Stimulated activated CD4-positive, alpha-beta T cell treated with anti-CD3 and anti-CD28 coated beads, TNF-alpha, amount 100 ng/mL, for 1 hour (primary cell): ENCODE measurements at places on chromosomes 6 and 20.

DNA sequence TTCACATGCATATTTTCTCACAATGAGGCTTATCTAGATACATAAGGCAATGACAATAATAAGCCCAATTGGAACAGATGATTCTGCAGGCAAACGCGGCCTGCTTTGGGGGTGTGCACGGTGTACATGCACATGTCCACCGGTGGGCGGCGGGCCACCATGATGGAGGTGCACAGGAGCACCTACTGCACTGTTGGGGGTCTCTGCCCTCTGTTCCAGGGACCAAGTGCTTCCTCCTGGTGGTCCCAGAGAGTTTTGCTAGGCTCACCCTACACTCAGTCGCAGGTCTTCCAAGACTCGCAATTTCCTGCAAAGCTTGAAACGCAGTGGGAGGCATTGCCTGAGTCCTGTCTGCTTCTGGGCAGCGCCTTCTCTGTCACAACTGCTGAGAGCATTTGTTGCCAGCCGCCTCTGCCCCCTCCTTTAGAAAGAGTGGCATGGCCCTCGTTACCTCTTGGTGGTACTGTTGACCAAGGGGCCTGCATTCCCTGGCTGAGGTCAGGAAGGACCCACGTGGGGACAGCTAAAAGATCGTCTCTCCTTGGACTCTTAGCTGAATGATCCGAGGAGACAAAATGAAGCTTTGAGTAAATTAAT, 135.3 kb downstream of the ERMARD start:
- DNase-seq, result no peak

DNA sequence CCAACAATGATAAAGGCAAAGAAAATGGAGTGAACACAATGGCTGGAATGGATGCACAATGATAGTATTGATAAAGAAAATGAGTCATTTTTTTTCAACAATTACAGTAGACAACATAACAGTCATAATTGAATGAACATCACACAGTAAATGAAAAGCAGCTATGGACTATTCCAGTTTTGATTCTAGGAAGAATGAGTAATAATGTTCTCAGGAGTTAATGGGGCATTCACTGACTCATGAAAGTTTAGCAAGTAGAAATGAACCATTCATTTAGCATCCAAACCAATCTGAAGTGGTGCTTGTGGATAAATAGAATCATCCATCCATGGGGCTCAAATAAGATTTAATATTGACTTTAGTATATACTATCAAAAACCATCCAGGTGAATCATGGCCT, 1029.5 kb upstream of the GJE1 start:
- DNase-seq, result no peak

GRCh38 chr20:20772497-20773085, 60.1 kb upstream of the RALGAPA2 start:
- no peak for DNase-seq

DNA sequence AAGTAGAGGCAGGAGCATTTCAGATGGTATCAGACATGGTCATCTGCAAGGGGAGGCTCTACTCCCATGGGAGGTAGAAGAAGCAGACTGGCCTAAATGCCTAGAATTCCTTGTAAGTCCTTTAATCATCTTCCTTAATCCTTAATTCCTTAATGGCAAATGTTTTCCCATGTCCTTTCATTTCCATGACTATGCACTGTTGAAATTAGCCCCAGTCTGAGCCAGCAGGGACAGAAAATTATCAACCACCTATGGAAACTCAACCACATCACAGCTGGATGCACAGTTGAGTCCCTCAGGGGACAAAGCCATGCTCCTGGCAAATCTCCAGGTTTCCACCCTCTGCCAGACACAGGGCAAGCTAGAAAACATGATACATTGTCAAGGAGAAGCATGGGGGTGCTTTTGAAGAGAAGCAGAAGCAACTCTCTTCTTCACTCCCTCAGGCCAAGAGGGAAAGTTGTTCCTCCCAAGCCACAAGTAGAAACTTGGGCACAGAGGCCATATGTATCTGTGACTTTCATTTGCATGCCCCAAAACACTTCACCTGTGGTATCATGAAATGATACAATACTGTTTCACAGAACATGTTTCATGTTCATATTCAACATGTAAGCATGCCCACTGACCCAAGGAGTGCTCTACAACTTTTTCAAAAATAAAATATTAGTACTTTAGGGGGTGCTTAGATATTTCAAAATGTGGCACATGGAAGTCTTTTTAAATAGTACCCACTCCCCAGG, 683.6 kb downstream of the KIF16B start:
- no peak for DNase-seq

DNA sequence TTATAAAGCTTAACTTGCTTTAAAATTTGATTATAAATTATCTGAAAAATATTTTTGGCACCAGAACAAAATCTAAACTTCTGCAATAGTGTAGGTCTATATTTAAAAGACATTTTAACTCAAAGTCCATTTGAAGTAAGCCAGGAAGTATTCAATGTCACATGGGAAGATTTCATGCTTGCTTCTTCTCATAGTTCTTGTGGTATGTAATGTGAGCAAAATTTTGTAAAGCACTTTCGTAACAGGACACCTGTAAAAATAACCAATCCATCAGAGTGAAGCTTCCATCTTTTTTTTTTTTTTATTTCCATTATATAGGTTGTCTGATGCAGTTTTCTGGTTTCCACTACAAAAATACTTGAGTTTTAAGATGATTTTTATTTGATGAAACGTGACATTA, 386.1 kb downstream of the LAMA2 start:
- no peak for DNase-seq

DNA sequence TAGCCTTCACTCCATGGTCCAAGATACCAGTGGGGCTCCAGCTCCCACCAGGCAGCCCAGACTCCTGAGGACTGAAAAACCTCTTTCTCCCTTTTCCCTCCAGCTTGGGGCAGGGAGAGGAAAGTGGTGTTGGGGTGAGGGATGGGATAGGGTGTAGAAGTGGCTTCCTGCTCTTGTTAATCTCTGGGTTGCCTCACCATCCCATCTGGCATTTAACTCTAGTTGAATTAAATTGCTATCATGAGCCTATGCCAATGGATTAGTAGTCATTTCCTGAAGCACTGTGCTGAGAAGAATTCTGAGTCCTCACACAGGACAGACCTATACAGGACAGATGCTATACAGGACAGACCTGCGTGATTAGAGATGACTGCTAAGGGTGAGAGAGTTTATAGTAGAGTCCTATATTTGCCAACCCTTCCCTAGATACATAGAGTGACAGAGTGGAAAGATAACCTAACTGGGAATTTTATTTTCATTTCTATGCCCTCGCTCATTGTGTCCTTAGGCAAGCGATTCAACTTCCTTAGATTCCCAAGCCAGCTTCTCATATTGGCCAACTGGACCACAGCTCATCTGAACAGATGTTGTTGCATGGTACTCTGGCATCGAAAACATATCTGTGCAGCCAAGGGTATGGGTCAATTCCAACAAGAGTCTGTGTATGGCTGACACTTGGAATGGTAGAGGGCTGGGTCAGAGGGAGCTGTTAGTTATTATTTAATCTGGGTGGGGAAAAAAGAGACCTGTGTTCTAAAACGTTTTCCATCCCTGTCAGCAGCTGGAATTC, 42.8 kb downstream of the MCHR2 start:
- no peak for DNase-seq

GRCh38 chr20:664151-664550, 11.2 kb upstream of the SRXN1 start:
- no peak for DNase-seq

DNA sequence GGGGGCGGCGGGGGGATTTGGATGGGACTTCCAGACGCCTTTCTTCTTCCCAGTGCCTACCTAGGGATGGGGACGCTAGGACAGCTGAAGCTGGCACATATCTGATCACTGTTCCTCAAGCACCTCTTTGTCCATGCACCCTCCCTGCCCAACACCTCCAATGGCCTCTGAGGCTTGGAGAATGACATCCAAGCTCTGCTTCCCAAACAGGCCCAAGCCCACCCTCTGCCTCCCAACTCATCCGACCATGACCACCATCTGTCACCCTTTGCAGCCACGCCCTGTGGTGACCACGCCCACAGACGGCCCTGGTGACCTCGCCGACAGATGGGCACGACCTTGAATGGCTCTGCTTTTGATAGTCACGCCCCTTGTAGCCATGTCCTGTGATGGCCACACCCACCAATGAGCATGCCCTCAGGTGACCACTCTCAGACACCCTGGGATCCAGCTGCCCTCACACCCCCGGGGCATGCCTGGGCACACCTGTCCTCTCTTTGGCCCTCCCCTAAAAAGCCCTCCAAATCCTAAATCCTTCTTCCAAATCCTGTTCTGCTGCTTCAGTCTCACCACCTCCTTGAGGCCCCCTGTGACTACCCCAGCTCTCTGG, 51.0 kb downstream of the SSR1 start:
- DNase-seq, result no peak

- DNase-seq, result no peak
Observed at GRCh38 chr6:54810147-54810546, 36.4 kb upstream of the FAM83B start.

DNA sequence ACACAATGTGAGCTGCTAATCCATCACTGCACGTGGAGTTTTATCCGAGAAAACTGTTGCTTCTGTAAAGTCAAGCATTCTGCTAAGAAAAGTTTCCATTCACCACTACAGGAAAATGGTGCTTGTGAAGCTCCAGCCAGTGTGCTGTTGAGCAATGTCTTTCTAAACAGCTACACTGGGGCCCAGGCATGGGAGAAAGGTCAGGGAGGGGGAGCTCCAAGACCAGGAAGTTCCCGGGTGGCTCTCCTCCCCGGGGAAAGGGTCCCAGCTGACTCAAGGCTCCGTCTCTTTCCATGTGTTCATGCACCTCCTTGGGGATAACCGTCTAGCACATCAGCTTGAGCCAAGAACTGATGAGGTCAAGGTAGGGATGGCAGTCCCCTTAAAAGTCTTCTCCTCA, 20.5 kb downstream of the RPP40 start:
- no peak for DNase-seq

DNA sequence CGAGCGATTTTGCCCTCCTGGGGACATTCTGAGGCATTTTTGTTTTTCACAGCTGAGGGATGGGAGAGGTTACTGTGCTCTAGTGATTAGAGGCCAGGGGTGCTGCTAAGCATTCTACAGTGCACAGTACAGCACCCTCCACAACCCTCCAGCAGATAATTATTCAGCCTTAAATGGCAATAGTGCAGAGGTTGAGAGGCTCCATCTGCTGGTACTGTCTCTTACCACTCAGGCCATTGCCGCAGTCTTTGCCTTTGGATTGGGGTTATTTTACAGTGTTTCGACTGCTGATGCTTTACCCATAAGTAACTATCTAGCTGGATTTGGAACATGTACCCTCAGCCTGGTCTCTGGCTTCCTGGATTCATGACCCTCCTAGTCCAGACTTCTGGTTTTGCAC, 705.3 kb downstream of the KIF16B start:
- no peak for DNase-seq

GRCh38 chr6:40479706-40480105, 107.5 kb downstream of the LRFN2 start:
- DNase-seq, result no peak

DNA sequence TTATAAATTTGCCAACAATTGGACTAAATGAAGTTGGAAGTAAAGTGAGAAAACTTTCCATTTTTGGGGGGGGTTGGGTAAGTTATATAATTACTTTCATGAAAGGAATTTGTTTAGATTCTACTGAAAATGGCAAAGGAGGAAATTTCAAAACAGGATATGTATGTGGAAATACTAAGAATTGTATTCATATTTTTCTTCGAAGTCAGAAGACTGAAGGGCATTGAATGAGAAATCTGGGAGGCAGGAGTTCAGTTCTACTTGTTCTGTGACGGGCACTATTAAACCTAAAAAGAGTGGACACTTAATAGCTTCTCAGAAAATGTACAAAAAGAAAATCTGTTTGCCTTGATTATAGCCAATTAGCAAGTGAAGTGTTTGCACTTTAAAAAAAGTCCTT, 114.7 kb downstream of the PRIM2 start:
- DNase-seq, result no peak

DNA sequence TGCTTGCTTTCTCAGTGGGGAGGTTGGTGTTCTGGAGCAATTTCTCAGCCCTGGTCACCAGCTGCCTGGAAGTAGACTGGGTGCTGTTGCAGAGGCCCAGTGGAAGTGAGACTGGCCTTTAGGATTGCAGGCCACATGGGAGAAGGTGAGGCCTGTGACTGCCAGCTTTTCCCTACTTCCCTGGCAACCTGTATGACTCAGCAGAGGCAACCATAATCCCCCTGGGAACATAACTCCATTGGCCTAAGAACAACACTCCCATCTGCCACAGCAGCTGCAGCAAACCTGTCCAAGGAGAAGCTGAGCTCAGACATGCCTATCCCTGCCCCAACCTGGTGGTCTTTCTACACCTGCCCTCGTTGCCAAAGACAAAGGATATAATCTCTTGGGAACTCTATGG, 473.5 kb upstream of the SPTLC3 start:
- DNase-seq, result no peak

DNA sequence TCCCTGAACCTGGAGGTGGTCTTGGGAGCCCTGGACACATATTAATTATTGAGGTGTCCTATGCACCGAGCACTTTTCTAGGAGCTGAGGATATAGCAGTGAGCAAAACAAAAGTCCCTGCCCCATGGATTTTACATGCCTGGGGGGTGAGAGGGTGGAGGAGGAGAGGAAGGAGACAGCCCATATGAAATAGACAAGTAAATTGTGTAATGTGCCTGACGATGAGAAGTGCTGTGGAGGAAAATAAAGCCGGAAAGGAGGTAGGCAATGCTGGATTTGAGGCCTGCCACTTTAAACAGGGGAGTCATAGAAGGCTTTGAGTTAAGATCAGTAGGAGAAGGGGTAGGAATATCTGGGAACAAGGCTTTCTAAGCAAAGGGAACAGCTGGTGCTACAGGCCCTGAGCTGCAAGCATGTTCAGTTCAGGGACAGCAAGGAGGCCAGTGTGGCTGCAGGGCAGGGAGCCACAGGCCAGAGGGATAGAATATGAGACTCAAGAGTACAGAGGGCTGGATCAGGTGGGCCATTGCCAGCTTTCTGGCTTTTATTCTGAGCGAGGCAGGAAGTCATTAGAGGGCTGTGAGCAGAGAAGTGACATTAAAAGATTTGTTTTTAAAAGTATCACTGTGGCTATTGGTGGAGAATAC, 19.1 kb upstream of the MYLIP start:
- no peak for DNase-seq
